NCI-H345 (cell line): ENCODE measurements at places on chromosomes 6 and 20.

GRCh38 chr20:47117371-47117770, 222.7 kb downstream of the EYA2 start:
- DNase-seq, result no peak

DNA sequence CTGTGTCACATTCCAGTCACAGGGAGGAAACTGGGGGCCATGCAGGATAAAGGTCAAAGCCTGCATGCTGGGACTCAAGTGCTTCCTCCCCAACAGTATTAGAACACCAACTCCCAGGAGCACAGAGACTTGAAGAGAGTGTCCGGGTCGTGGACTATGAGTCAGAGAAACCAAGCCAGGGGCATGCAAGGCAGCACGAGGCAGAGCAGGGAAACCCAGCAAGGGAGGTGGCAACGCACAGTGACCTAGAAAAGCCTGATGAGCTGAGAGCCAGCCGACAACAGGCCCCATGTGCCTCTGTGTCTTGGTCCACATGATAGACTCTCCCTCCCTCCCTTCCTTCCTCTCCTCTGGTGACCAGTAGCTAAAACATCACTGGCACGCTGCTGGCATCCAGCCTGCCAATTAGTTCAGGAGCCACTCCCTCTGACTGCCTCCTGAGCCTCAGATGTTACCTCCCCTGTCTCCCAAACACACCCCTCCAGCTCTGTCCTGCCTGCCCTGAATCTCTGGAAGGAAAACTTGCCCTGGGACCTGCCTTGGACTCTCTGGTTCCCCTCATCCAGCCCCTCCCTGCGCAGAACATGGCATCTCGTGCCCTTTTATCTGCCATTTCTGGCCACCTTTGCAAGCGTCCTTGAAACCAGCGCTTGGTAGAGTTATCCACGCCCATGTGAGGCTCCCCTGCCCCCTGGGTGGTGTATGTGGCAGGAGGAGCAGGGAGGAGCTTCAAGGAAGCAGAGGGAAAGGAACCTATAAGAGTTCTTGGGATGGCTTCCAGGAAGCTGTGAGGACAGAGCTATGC, 16.2 kb upstream of the RNF39 start:
- DNase-seq, result no peak

DNA sequence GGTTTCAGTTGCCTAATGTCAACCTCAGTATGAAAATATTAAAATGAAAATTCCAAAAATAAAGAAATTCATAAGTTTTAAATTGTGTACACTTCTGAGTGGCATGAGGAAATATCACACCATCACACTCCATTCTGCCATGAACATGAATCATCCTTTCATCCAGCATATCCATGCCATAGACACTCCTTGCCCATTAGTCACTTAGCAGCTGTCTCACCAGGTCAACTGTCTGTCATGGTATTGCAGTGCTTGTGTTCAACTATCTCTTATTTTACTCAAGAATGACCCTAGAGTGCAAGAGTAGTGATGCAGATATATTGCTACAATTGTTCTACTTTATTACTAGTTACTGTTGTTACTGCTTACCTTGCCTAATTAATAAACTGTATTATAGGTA, 712.4 kb downstream of the EPHA7 start:
- no peak for DNase-seq

DNA sequence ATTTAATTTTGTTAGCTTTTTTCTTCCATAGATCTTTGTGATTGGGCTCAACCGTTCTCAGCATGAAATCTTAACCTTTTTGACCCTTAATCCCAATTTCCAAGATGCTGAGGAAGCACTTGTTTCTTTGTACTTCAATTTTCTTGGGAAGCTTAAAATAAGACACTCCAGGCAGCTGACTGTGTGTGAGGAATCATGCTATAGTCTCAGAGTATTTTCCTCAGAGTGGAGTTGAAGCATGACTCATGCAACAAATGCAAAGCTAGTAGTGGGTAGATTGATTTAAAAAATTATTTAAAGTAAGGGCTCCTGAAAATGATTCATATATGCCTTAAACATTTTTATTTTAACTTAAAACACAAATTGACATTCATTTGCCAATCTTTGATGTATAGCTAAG, 168.7 kb downstream of the BTBD3 start:
- no peak for DNase-seq

- DNase-seq, result no peak
These were observed 7.8 kb downstream of the CUL9 start for GRCh38 chr6:43189776-43190304.
